Stimulated activated CD8-positive, alpha-beta memory T cell treated with anti-CD3 and anti-CD28 coated beads, Interleukin-15, amount 100 ng/mL, for 4 hours (primary cell): ENCODE measurements at places on chromosomes 1 and 21.

GRCh38 chr1:65412256-65412983 lies 8.0 kb upstream of the LEPR start:
- DNase-seq, result no peak

- DNase-seq, result no peak
Observed at GRCh38 chr1:21938732-21939538, 1.8 kb upstream of the HSPG2 start.

GRCh38 chr1:164764333-164764732 lies 205.3 kb downstream of the PBX1 start:
- no peak for DNase-seq

DNA sequence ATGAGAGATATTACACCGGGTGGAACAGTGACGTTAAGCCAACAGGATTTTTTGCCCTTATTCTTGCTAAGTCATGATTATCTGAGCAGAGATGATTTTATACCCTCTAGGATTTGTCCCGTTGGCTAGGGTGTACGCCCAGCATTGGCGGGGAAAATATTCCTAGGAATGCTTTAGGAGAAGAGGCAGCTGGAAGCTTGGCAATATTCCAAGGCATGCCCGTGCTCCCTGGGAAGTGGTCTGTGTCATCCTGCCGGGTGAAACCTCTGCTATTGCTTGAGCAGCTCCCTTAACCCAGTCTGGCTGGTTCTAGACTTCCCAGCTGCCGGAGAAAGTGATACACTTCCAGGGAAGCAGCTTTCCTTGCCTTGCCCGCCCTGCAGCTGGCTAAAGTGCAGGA lies 16.2 kb downstream of the CHRNB2 start:
- no peak for DNase-seq

- no peak for DNase-seq
Observed at GRCh38 chr1:181406989-181407388, 76.3 kb upstream of the CACNA1E start.

GRCh38 chr1:109816175-109816811 lies 52.6 kb upstream of the EPS8L3 start:
- no peak for DNase-seq
